ENCODE measurements at places on chromosomes 1 and 21.
A peak's percentile ranks its signal among the peaks of the same experiment; 100 is the strongest.

- H3K4me3 ChIP-seq, result no peak overlapping the region
- H3K27ac ChIP-seq, result no peak overlapping the region
- no peaks in the 10 kb centered on the region for H3K27me3 ChIP-seq
Measured at GRCh38 chr21:45528981-45529784, 13.1 kb downstream of the SLC19A1 start.

GRCh38 chr1:147850737-147851136, 51.9 kb upstream of the GJA8 start:
- H3K27me3 ChIP-seq, result no peaks in the 10 kb centered on the region
- no peaks in the 10 kb centered on the region for H3K36me3 ChIP-seq
- H3K27ac ChIP-seq, result no peak overlapping the region
- H3K4me1 ChIP-seq, result no peaks in the 10 kb centered on the region

DNA sequence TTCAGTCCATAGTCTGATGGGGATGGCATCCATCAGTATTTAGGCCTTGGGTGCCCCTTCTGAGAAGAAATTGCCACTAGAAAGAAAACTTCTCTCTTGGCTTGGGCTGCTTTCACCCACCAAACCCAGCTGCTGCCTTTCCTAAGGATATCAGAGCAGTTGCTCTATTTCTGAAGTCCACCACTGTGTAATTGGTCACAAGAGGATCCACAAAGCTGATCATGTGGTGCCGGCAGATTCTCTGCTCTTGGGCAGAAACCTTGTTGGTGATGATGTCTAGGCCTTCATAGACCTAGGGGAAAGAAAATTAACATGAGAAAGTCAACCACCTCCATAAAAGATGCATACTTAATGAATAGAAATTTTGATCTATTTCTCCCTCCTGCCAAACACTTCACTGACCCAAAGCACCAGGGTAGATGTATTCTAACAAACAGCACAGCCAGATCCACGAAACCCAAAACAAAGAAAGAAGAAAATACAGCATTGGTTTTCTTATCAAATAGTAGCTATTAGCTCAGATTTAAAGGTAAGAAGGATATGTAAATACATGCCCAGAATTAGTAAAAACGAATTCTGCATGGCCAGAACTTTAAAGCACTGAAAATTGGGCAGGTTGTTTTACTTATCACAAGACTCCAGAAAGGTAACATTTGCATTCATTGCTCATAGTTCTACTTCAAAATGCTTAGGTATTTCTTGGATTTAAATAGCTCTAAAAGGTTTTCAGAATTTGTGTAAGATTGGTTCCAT, 26.0 kb downstream of the TRIT1 start:
- no peaks in the 10 kb centered on the region for H3K27me3 ChIP-seq
- no peak overlapping the region for H3K27ac ChIP-seq
- peaks cover 8% of the 10 kb centered on the region for H3K4me1 ChIP-seq
- DNase-seq, result no peak
- no peak overlapping the region for H3K4me3 ChIP-seq

- no peak overlapping the region for H3K27ac ChIP-seq
- no peaks in the 10 kb centered on the region for H3K27me3 ChIP-seq
- H3K36me3 ChIP-seq, result no peaks in the 10 kb centered on the region
- DNase-seq, result no peak
- peaks cover 9% of the 10 kb centered on the region for H3K4me1 ChIP-seq
Measured at GRCh38 chr21:45017039-45017960, 57.1 kb upstream of the ADARB1 start.

DNA sequence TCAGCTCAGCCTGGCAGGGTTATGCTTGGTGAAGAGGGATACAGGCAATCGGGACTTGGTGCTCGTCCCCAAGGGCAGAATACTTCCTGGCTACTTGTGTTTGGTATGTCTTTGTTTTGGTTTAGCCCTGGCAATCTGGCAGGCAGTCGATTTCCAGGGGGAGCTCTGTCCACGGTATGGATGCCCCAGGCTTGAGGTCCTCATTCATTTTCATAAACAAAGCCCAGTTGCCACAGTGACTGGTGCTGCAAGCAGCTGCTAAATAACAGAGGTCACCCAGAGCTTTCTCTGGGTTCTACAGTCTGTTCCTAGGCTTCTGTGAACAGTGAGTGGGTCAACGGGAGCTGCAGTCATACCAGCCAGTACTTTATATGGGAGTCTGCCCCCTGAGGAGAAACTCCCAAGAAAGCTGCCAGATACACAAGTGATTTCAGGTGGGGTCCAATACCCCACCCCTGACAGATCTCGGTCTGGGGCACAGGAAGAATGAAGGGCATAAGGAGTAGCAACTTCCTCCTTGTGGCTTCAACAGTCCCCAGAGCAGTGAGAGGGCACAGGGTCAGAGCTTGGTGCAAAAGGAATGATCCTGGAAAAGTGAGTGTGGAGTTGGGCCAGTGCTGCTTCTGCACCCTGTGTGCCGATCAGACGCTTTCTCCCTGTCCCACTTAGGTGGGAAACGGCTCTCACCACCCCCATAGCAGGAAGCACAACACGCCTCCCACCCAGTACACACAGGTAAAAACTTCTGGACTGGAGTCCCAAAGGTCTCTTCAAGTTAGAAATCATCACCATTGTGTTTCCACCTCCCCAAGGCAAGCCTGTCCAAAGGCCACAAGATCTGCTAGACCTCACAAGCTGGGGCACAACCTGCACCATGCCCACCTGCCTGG, 55.5 kb downstream of the TGFBR3 start:
- peaks cover 77% of the 10 kb centered on the region for H3K4me1 ChIP-seq
- no peaks in the 10 kb centered on the region for H3K27me3 ChIP-seq
- peak overlapping the region; percentile 39 for H3K4me3 ChIP-seq
- H3K27ac ChIP-seq, result peak overlapping the region; percentile 49
- DNase-seq, result no peak
- no peaks in the 10 kb centered on the region for H3K36me3 ChIP-seq

DNA sequence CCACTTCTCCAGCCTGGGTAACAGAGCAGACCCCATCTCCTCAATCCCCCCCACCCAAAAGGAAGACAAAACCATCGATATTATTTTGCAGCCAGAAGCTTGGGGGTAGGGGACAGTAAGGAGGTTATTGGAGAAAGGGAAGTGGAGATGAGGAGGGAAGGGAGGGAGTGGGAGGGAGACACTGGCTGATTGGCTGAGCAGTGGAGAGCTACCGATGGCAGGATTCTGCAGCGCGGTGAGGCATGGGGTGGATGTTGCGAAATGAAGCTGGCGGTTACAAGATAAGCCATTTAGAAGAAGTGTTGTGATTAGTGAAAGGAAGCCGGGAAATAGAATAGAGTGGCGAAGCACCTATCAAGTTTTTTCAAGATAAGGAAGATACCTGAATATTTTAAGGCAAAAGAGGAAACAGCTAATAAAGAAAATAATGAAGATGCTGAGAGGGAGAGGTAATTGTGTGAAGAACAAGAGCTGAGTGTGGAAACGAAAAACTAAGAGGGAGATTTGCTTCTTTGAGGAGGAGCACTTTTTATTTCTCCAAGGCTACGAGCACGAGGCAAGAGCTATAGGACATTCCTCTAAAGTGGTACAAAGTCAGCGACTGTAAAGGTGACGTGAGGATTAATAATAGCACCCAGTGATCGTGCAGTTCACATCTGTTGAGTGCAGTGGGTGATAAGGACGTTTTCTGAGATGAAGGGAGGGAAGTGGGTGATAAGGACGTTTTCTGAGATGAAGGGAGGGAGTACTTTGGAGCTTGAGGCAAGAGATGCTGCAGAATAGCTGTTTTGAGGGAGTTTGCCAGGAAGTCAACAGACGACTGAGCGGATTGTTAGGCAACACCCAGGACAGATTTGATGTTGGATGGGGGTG, 103.2 kb upstream of the KIF26B start:
- no peak overlapping the region for H3K4me3 ChIP-seq
- H3K27ac ChIP-seq, result no peak overlapping the region
- no peaks in the 10 kb centered on the region for H3K27me3 ChIP-seq
- H3K4me1 ChIP-seq, result no peaks in the 10 kb centered on the region

DNA sequence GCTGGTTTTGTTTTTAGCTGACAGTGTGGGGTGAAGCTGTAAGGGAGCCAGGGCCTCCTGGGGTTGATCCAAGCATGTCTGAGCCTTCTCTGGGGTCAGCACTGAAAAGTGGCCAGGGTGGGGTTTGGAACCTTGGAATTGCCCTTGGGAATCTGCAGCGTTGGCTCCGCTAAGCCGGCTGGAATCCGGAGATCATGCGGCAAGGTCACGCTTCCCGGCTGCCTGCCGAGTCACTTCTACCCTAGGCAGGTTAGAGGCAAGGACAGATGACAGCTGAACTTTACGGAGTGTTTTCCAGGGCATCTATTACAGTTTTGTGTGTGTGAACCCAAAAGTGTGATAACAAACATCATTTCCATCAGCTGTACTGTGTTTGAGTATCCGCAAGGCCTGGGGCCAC, 17.1 kb downstream of the ABCG1 start:
- H3K4me3 ChIP-seq, result no peak overlapping the region
- H3K36me3 ChIP-seq, result no peaks in the 10 kb centered on the region
- H3K27me3 ChIP-seq, result no peaks in the 10 kb centered on the region
- no peak overlapping the region for H3K27ac ChIP-seq

GRCh38 chr1:169122976-169123375, 16.5 kb downstream of the ATP1B1 start:
- no peak overlapping the region for H3K4me3 ChIP-seq
- no peaks in the 10 kb centered on the region for H3K4me1 ChIP-seq
- H3K27ac ChIP-seq, result no peak overlapping the region
- peaks cover 5% of the 10 kb centered on the region for H3K36me3 ChIP-seq

DNA sequence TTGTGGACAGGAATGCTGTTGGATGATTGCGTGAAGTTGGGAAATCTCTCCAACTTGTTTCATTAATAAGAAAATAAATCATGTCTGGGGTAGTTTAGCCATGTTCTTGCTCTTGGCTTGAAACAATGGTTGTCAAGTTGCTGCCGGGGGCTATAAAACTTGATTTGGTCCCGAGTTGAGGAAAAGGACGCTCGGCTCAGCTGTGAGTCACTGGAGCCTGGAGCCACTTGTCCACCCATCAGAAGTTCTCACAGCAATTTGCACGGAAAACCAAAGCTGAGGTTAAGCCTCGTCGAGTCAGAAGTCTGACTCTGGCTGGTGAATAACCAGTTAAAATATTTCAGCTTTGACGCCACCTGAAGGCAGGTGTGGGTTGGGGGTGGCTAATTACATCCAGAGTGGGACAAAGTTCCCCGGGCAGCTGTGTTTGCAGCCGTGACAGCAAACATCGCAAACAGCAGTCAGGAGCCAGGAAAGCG, 19.7 kb upstream of the RIPK4 start:
- H3K4me1 ChIP-seq, result no peaks in the 10 kb centered on the region
- no peaks in the 10 kb centered on the region for H3K27me3 ChIP-seq
- H3K36me3 ChIP-seq, result no peaks in the 10 kb centered on the region
- DNase-seq, result no peak

GRCh38 chr1:29322861-29323585, 86.7 kb downstream of the PTPRU start:
- no peak for DNase-seq
- no peaks in the 10 kb centered on the region for H3K4me1 ChIP-seq
- H3K36me3 ChIP-seq, result no peaks in the 10 kb centered on the region
- H3K27me3 ChIP-seq, result no peaks in the 10 kb centered on the region
- no peak overlapping the region for H3K27ac ChIP-seq
- H3K4me3 ChIP-seq, result no peak overlapping the region

GRCh38 chr1:11784993-11785769, 20.6 kb downstream of the MTHFR start:
- no peak for DNase-seq
- peak overlapping the region; percentile 27 for H3K4me3 ChIP-seq
- H3K27me3 ChIP-seq, result no peaks in the 10 kb centered on the region
- H3K4me1 ChIP-seq, result peaks cover 60% of the 10 kb centered on the region
- H3K36me3 ChIP-seq, result no peaks in the 10 kb centered on the region

DNA sequence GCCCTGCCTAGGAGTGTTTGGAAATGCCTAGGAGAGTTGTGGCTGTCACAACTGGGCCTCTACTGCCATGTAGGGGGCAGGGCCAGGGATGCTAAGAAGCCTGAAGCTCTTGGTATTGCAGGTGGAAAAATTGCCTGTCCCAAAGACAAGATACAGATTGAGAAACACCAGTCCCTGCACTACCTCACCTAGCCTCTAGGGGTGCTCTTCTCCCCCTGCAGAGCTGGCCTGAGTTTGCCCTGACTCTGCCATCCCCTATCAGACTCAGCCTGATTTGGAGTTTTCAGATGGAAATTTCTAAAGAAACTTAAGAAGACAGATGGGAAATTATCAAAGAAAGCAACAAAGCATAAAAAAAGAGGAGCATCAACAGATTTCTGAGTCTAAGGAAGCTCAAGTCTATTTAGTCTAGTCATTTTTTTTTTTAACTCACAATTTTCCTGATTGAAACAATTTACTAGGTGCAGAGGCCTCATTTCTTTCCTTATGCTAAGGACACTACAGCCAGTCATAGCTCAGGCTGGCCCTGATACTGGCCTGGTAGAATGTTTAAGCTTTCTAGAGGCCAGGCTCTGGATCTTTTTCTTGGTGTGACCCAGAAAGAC, 61.4 kb upstream of the LRRN2 start:
- H3K4me3 ChIP-seq, result no peak overlapping the region
- H3K27me3 ChIP-seq, result no peaks in the 10 kb centered on the region
- H3K4me1 ChIP-seq, result no peaks in the 10 kb centered on the region
- no peak overlapping the region for H3K27ac ChIP-seq
- DNase-seq, result no peak

- no peaks in the 10 kb centered on the region for H3K36me3 ChIP-seq
- no peak overlapping the region for H3K27ac ChIP-seq
- no peak for DNase-seq
Measured at GRCh38 chr21:42753804-42754203, 100.4 kb downstream of the PDE9A start.

- DNase-seq, result no peak
- H3K36me3 ChIP-seq, result no peaks in the 10 kb centered on the region
- H3K4me3 ChIP-seq, result no peak overlapping the region
- H3K4me1 ChIP-seq, result no peaks in the 10 kb centered on the region
- H3K27ac ChIP-seq, result no peak overlapping the region
- no peaks in the 10 kb centered on the region for H3K27me3 ChIP-seq
Measured at GRCh38 chr1:73180397-73181189, 898.3 kb upstream of the NEGR1 start.

DNA sequence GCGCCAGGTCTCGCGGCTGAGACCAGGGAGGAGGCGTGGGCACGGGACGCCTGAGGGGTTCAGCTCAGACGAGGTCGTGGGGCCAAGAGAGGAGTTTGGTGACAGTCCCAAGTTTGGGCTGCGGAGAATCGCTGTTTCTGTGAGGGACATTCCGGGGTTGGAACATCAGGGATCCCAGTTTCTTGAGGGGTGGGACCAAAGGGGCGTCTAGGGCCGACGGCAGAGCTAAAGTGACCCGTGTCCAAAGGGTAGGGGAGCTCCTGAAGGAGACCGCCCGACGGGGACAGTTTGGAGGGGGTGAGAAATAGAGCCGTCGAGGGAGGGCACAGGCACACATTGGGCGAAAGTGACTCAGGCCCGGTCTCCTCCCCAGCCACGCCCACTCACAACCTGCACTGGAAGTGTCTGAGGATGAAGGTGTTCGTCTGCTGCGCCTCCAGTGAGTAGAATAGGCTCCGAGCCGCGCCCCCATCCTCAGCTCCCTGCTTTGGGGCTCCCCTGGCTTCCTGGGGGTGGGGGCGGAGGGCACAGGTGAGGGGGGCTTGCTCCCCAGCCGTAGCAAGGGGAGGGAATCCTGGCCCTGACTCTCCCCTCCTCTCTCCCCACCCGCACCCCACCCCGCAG, 7.0 kb downstream of the EFNA3 start:
- peak overlapping the region; percentile 66 for H3K4me3 ChIP-seq
- peak overlapping the region; percentile 93 for H3K27ac ChIP-seq
- no peaks in the 10 kb centered on the region for H3K36me3 ChIP-seq
- no peak for DNase-seq
- peaks cover 52% of the 10 kb centered on the region for H3K4me1 ChIP-seq

All from vagina (tissue), 2 donors.